ENCODE measurements at places on chromosomes 2 and 18.

DNA sequence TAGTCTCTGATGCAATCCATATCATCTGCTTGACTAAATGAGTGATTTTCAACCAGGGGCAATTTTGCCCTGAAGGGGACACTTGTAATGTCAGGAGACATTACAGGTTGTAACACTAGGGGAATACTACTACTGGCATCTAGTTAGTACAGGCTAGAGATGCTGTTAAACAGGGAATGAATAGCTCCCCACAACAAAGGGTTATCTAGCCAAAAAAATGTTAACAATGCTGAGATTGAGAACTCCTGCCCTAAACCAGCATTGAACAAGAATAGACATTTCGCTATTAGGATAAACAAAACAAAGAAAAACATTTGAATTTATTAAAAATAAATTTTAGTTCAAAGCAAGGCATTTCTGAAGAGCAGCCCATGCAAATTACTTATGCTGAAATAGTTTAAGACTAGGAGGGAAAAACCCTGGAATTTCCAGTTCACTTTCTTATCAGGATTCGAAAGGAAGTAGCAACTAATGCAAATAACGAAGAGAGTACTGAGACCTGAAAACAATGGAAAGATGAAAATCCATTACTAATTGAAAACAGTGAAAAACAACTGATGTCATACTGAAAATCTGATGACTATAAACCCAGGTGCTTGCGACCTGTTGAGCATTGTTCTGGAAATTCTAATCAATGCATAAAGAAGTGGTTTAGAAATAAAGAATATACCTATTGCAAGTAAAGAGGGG lies 53.1 kb downstream of the CAB39 start:
- DNase-seq = no peak

DNA sequence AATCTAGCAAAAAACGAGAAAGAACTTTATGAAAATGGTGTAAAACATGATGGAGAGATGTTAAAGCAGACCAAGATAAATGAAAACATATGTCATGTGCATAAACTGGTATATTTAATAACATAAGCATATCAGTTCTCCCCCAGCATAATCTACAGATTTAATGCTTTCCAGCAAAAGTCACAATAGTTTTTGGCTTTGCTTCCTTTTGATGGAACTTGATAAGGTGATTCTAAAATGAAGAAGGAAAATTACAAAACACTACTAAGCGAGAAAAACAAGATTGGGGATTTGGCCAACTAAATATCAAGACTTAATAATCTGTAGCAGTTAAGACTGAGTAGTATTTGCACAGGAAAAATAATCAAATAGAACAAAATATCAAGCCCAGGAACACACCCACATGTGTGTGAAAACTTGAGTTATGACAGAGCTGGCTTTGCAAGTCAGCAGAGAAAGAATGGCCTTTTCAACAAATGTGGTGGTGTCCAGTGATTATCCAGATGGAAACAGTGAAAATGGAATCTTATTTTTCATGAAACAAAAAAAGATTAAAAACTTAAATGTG lies 83.7 kb upstream of the L3MBTL4 start:
- no peak for DNase-seq

- DNase-seq = no peak
Observed at GRCh38 chr2:19484736-19485135, 126.3 kb upstream of the OSR1 start.

DNA sequence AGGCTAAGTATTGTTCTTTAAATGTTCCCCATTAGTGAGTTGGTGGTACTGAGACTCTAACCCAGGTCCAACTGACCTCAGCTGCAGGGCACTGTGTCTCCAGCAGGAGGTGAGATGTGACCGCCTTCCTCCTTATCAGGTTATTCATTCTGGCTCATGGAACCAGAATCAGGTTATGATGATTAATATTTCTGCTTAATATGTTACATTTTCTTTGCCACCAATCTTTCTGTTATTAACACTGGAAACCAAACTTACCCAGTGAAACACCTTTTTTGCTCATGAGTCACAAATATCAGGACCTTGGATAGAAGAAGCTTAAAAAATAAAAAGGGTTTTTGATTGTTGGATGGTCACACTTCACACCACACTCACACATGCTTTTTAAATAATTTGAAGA lies 85.4 kb downstream of the DPP4 start:
- no peak for DNase-seq
